ENCODE measurements at places on chromosomes 12 and 14.

GRCh38 chr12:185576-185955 lies 28.4 kb downstream of the SLC6A12 start:
- no peak for DNase-seq

DNA sequence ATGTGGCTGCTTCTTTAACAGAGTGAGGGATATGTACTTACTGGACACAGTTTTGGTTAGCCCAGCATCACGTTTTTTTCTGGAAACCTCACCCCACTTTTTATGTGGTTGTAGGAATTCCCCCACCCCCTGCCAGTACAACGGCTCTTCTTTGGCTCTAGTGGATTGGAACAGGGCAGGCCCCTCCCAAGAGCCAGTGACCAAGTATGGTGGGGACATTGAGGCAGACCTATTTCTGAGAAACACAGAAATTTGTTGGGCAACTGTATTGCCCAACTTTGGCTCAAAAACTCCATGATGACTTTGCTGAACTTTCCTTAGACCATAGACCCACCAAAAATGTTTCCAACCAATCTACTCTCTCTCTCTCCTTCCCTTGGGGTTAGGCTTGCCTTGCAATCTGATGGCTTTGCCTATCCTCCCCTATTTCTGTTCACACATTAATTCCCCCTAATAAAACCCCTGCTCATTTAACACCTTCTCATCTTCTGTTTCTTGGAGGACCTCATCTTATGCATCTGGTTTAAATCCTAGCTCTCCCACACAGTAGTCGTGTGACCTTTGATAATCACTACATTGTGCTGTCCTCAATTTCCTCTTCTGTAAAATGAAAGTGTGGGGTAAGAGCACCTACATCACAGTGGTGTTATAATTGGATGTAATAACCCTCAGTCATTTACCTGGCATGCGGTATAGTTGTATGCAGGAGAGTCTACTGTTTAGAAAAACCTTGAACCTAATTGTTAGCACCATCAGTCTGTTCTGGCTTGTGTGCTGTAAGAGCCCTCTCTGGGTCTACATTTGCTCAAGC lies 71.7 kb downstream of the IGF1 start:
- no peak for DNase-seq

- DNase-seq: no peak
Measured at GRCh38 chr12:113917393-113917792, 48.7 kb downstream of the RBM19 start.

GRCh38 chr14:49933128-49933527 lies 40.2 kb downstream of the ARF6 start:
- no peak for DNase-seq

DNA sequence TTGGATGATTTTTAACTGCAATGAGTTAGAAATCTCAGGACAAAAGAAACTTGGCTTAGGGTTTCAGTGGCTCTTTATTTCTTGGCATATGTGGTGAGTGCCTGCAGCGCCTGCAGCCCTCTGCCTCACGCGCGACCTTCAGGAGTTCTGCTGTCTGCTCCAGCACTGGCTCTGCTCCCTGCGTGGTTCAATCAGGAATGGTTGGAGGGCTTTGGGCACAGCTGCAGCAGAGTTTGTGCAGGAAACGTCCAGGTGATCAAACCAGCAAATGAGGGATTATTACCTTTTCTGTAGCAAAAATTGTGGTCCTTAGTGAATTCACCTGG lies 19.8 kb downstream of the PPM1H start:
- no peak for DNase-seq

- no peak for DNase-seq
Measured at GRCh38 chr14:53391631-53392285, 238.6 kb upstream of the DDHD1 start.

GRCh38 chr12:88237954-88238353 lies 95.8 kb downstream of the TMTC3 start:
- DNase-seq: no peak
